ENCODE measurements at places on chromosomes 12 and 14. TPM values are rescaled to one million over a fixed set of nuclear protein-coding genes. Genes with fewer than 3 reads are reported as not detected.

- no peak overlapping the region for H3K4me3 ChIP-seq
- no peak for DNase-seq
- H3K4me1 ChIP-seq, result no peaks in the 10 kb centered on the region
Measured at GRCh38 chr14:90520326-90520725, 123.5 kb downstream of the CALM1 start.

GRCh38 chr12:78918268-78918667, 53.7 kb downstream of the SYT1 start:
- H3K27ac ChIP-seq, result no peak overlapping the region
- H3K36me3 ChIP-seq, result no peaks in the 10 kb centered on the region
- no peak overlapping the region for H3K4me3 ChIP-seq
- no peaks in the 10 kb centered on the region for H3K27me3 ChIP-seq
- H3K4me1 ChIP-seq, result no peaks in the 10 kb centered on the region

GRCh38 chr12:54204316-54204715, 15.5 kb upstream of the SMUG1 start:
- H3K27me3 ChIP-seq, result peaks cover 20% of the 10 kb centered on the region
- no peak for DNase-seq
- H3K4me1 ChIP-seq, result no peaks in the 10 kb centered on the region
- no peak overlapping the region for H3K27ac ChIP-seq
- H3K36me3 ChIP-seq, result peaks cover under 1% of the 10 kb centered on the region
- no peak overlapping the region for H3K4me3 ChIP-seq

DNA sequence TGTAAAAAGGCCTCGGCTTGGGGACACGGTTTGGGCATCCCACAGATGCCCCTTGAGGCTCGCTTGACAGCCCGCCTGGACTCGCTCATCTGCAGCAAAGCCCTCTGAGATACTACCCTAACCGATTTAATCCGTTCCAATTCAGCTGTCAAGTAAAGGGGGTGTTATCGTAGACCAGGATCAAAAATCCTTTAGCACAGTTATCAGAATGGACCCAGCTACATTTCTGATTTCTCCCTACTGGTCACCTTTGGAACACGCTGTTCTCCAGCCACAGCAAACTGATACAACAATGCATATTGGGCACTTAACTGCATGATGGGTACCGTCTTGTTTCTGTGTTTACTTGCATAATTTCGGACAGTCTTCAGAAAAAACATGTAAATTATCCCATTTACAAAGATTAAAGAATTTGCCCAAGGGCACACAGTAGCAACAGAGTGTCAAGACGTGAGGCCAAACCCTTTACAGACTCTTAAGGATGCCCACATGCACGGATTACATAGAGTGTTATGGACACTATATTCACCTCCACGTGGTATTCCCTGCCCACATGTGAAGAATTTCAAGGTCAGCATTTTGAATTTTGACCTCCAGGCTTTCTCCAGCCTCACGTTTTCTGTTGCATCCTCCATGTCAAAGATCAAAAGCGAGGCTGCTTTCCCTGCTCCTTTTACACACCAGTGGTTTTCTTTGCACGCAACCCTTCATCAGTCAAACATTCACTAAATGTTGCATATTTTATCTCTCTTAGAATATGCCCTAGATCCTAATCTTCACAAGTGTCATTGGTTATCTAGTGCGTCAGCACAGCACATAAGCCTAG, 3.2 kb upstream of the DUSP6 start:
- DNase-seq, result no peak
- H3K27ac ChIP-seq, result peak overlapping the region; percentile 87
- peaks cover 13% of the 10 kb centered on the region for H3K27me3 ChIP-seq
- peaks cover 36% of the 10 kb centered on the region for H3K4me1 ChIP-seq
- H3K36me3 ChIP-seq, result no peaks in the 10 kb centered on the region

- H3K36me3 ChIP-seq, result no peaks in the 10 kb centered on the region
- H3K4me1 ChIP-seq, result no peaks in the 10 kb centered on the region
- peaks cover 11% of the 10 kb centered on the region for H3K27me3 ChIP-seq
- DNase-seq, result no peak
- no peak overlapping the region for H3K4me3 ChIP-seq
Measured at GRCh38 chr12:105466901-105467598, 136.6 kb downstream of the C12orf75 start.

GRCh38 chr14:58774531-58774930, 136.8 kb downstream of the DACT1 start:
- H3K4me1 ChIP-seq, result no peaks in the 10 kb centered on the region
- no peak for DNase-seq
- no peak overlapping the region for H3K27ac ChIP-seq

Gene DICER1
- polyA plus RNA-seq, result 7.0 TPM

Gene OTX2
- not detected for polyA plus RNA-seq

Gene CTSG
- 0.24 TPM for polyA plus RNA-seq

Gene CCDC184
- polyA plus RNA-seq, result 0.23 TPM

Gene ERO1A
- 25.1 TPM for polyA plus RNA-seq

Gene USP5
- polyA plus RNA-seq, result 54.0 TPM

Gene NR4A1
- polyA plus RNA-seq, result 0.83 TPM

Data from immature natural killer cell (primary cell).